ENCODE measurements at places on chromosomes 1 and 21. TPM values are rescaled to one million over a fixed set of nuclear protein-coding genes. Genes with fewer than 3 reads are reported as not detected.

- H3K4me3 ChIP-seq: no peak overlapping the region
- no peak for DNase-seq
- no peak overlapping the region for H3K27ac ChIP-seq
- H3K27me3 ChIP-seq: peaks cover 8% of the 10 kb centered on the region
- no peaks in the 10 kb centered on the region for H3K4me1 ChIP-seq
Measured at GRCh38 chr1:174969977-174970376, 29.8 kb upstream of the CACYBP start.

Gene DMBX1
- not detected for total RNA-seq

DNA sequence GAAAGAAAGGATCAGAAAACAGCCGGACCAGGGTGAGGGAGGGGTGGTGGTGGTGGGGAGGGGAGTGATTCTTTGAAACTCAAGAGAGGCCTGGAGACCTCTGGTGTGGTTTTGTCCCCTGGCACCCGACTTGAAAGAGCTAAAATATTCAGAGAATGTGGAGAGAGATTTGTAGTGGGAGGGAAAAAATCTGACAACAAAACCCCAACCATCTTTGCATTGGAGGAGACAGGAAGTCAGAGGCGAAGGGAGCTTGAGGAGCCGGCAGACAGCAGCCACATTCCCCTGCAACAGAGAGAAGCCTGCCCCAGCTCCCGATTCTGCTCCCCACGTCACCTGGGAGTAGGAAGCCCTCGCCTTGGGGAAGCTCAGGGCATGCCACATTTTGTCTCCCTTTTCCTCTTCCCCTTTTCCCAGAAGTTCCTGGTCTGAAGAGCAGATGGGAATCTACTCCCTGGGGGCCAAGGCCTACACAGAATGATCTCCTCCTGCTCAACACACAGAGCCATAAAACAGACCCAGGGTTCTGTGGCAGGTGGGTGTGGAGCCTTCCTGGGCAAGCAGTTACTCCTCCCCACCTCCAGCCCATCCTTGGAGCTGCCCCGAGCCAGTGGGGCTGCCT, 84.9 kb downstream of the ITPKB start:
- peak; percentile 54 for DNase-seq
- H3K27ac ChIP-seq: peak overlapping the region; percentile 30
- H3K36me3 ChIP-seq: no peaks in the 10 kb centered on the region
- H3K4me3 ChIP-seq: no peak overlapping the region
- H3K27me3 ChIP-seq: no peaks in the 10 kb centered on the region
- peaks cover 17% of the 10 kb centered on the region for H3K4me1 ChIP-seq

Gene CELSR2
- 1.3 TPM for total RNA-seq

Gene USP16
- total RNA-seq: 28.7 TPM

GRCh38 chr1:223246476-223247112, 103.5 kb upstream of the TLR5 start:
- no peaks in the 10 kb centered on the region for H3K36me3 ChIP-seq
- H3K4me1 ChIP-seq: no peaks in the 10 kb centered on the region
- no peak overlapping the region for H3K4me3 ChIP-seq
- no peak for DNase-seq
- no peak overlapping the region for H3K27ac ChIP-seq
- H3K27me3 ChIP-seq: peaks cover 20% of the 10 kb centered on the region

Gene IL20
- not detected for total RNA-seq

DNA sequence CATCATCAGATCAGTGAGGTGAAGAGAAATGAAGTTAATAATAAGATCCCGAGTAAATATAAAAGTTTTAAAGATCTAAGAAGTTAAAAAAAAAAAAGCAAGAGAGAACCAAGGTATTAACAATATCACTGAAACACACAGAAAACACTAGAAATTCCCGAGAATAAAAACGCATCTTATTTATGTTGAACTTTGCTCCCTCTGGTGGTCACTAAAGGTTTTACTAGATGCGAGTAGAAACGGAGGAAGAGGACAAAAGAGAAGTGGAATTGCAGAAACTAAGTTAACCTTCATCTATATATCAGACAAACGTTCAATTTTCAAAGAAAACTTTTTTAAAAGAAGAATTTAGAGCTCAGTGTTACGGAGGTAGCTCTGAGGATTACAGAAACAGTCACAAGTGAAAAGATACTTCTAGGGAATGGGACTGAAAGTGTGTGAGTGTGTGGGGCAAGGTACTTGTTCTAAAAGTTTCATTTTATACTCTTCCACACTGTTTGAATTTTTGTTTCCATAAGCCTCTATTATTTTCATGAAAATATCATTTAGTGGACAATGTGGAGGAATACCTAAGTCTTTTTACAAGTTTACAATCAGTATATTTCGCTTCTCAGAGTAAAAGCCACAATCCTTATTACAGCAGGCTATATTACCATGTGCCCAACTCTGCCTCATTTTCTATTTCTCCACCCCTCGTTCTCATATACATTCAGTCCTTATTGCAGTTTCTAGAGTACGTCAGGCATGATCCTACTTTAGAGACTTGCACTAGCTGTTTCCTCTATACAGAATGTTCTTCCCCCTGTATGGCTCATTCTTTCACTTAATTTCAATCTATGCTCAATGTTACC, 19.7 kb downstream of the ACBD6 start:
- no peaks in the 10 kb centered on the region for H3K27me3 ChIP-seq
- H3K36me3 ChIP-seq: peaks cover 21% of the 10 kb centered on the region
- DNase-seq: peak; percentile 67

Gene FAM151A
- not detected for total RNA-seq

Gene VANGL2
- 0.28 TPM for total RNA-seq

- DNase-seq: peak; percentile 81
- H3K4me1 ChIP-seq: peaks cover 16% of the 10 kb centered on the region
Measured at GRCh38 chr1:84721152-84721551, 30.9 kb upstream of the SSX2IP start.

Gene PGLYRP3
- total RNA-seq: not detected

GRCh38 chr1:215082532-215083382, at the start of gene KCNK2:
KCNK2 (plus strand) TSS chr1:215082737; CDS start chr1:215083386, 649 bp downstream.
- H3K27ac ChIP-seq: peak within 1 kb of the TSS; percentile 39
- peak within 1 kb of the TSS; percentile 85 for H3K4me3 ChIP-seq
- peaks cover 4% of the 10 kb centered on the region for H3K27me3 ChIP-seq
- H3K36me3 ChIP-seq: no peaks in the 10 kb centered on the region
- DNase-seq: peak; percentile 52

- no peak overlapping the region for H3K27ac ChIP-seq
- H3K4me1 ChIP-seq: peaks cover 6% of the 10 kb centered on the region
- no peak overlapping the region for H3K4me3 ChIP-seq
- no peaks in the 10 kb centered on the region for H3K27me3 ChIP-seq
- H3K36me3 ChIP-seq: no peaks in the 10 kb centered on the region
- DNase-seq: no peak
Measured at GRCh38 chr1:219039017-219039681, 134.5 kb upstream of the LYPLAL1 start.

- no peak for DNase-seq
- H3K36me3 ChIP-seq: peaks cover 51% of the 10 kb centered on the region
- no peaks in the 10 kb centered on the region for H3K27me3 ChIP-seq
- H3K4me1 ChIP-seq: peaks cover 21% of the 10 kb centered on the region
Measured at GRCh38 chr1:2520806-2521205, 5.6 kb downstream of the PANK4 start.

Gene PRDM16
- not detected for total RNA-seq

Gene PLA2G2C
- total RNA-seq: not detected

DNA sequence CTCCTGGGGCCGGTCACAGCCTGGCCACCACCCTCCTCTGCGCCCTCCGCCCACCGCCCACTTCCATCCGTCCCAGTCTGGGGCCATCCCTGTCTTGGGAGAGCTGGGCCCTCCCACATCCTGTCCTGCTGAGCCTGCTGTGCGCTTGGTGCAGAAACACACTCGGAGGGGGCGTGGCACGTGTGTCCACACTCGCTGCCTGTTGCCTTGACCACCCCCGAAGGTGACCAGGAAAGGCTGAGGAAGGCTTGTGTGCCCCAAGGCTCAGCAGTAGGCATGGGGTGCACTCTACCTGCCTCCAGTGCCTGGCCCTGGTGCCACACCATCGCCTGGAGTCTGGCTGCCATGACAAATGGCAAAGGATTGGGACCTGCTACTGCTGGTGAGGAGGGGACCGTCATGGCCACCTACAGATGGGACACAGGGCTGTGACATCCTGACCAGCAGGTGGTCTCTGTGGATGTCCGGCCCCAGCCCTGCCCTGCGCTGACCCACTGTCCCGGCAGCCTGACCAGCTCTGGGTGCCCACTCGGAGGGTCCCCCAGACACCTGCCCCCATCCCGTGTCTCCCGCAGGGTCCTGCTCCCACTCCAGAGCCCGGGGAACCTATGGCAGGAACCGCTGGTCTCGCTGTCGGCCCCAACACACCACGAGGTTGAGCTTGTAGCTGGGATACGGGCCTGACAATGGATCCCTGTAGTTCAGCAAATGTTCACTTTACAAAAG, 23.2 kb upstream of the PTTG1IP start:
- H3K36me3 ChIP-seq: no peaks in the 10 kb centered on the region
- no peaks in the 10 kb centered on the region for H3K4me1 ChIP-seq
- H3K27ac ChIP-seq: no peak overlapping the region
- peaks cover 76% of the 10 kb centered on the region for H3K27me3 ChIP-seq
- H3K4me3 ChIP-seq: no peak overlapping the region
- no peak for DNase-seq

GRCh38 chr1:96834986-96835385, 113.4 kb downstream of the PTBP2 start:
- H3K27ac ChIP-seq: no peak overlapping the region
- DNase-seq: no peak
- H3K4me1 ChIP-seq: no peaks in the 10 kb centered on the region
- H3K4me3 ChIP-seq: no peak overlapping the region
- no peaks in the 10 kb centered on the region for H3K36me3 ChIP-seq
- no peaks in the 10 kb centered on the region for H3K27me3 ChIP-seq

DNA sequence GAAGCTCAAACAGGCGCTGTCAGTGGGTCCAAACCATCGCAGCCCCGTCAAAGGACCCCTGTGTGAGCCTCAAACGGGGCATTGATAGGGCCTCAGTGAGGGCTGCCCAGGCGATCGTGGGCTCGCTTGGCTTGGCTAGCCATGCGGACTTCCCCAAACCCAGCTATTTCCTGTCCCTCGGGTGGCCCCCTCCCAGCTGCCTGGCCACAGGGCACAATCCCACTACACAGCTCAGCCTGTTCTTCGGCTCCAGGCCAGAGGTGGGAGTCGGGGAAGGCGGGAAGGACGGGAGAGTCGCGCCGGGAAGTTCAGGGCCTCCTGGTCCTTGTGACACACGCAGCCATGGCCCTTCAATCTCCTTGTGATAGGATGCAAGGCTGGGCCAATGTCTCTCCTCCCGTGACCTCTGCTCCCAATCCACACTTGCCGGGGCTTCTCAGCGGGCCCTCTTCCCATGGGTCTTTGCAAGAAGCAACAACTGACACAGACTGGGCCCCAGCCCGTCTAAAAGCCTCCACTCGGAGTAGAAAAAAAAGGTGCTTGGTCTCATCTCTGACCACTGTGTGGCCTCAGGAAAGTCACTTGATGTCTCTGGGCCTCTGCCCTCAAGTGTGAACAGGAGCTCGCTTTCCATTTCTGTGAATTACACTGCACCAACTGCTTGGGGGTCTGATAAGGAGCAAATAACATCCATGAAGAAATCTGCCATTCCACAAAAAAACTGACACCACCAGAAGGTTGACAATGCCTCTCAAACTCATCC, 7.1 kb upstream of the MATN1 start:
- peaks cover 11% of the 10 kb centered on the region for H3K27me3 ChIP-seq
- H3K4me3 ChIP-seq: no peak overlapping the region
- peaks cover 10% of the 10 kb centered on the region for H3K4me1 ChIP-seq
- no peak for DNase-seq
- no peaks in the 10 kb centered on the region for H3K36me3 ChIP-seq

DNA sequence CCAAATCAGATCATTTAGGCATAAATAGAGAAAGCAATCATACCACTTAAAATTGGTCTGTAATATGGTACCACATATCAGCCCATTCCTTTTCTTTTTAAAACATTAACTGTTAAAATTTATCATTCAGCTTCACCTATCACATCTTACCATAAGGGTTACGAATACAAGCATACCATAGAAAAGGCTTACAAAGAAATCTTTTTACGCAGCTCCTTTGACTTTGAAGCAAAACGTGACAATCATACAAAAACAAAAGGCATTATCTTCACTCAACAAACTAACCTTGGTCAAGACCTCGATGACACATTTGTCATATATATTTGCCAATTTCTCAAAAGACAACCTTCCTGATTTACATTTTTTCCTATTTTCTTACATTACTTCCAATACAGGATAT, 169.0 kb downstream of the SMYD3 start:
- H3K27ac ChIP-seq: no peak overlapping the region
- H3K4me1 ChIP-seq: no peaks in the 10 kb centered on the region
- no peaks in the 10 kb centered on the region for H3K27me3 ChIP-seq
- H3K36me3 ChIP-seq: no peaks in the 10 kb centered on the region
- no peak for DNase-seq

Gene TMEM79
- total RNA-seq: 0.54 TPM

DNA sequence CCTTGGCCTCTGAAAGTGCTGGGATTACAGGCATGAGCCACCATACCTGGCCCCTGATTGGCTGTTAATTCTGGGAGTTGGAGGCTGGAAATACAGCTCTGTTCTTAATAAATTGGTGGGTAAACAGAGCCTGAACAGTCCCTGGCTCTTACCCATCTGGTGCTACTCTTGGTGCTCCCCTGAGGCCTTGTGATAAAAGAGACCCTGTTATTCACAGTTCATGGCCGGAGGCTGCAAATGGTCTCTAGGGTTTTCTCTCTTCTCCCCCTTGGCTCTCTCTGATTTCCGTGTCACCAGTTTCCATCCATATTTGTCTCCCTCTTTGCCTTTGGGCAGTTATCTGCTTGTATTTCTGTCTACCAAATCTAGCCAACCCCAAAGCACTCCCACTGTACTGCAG, 17.2 kb downstream of the NFASC start:
- no peak overlapping the region for H3K27ac ChIP-seq
- no peak overlapping the region for H3K4me3 ChIP-seq
- H3K27me3 ChIP-seq: peaks cover 10% of the 10 kb centered on the region
- DNase-seq: no peak
- H3K36me3 ChIP-seq: no peaks in the 10 kb centered on the region

Gene LCE1E
- not detected for total RNA-seq

Gene PODN
- total RNA-seq: 0.56 TPM

Gene PHC2
- 43.3 TPM for total RNA-seq

DNA sequence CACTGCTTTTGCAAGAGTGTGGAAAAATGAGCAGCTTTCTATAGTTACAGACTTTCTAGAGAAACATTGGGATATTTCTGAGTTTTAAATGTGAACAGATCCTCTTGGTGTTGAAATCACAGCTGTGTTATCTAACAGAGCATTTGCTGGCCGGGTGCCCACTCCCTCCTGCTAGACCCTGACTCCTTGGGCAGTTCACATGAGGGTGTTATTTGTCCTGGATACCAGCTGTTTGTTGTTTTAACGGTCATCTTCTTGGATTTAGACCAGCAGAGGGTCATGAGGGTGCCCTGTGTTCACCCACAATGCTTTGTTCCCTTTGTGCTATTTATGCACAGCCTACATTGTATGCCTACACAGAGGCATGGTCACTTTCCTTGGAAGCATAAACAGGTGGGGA, 67.1 kb downstream of the CENPF start:
- DNase-seq: peak; percentile 65
- H3K4me3 ChIP-seq: no peak overlapping the region
- H3K27me3 ChIP-seq: no peaks in the 10 kb centered on the region
- no peak overlapping the region for H3K27ac ChIP-seq
- H3K4me1 ChIP-seq: no peaks in the 10 kb centered on the region

Gene CLCA1
- total RNA-seq: not detected

Measured in IMR-90 (cell line).